ENCODE measurements at places on chromosomes 13 and 19.

DNA sequence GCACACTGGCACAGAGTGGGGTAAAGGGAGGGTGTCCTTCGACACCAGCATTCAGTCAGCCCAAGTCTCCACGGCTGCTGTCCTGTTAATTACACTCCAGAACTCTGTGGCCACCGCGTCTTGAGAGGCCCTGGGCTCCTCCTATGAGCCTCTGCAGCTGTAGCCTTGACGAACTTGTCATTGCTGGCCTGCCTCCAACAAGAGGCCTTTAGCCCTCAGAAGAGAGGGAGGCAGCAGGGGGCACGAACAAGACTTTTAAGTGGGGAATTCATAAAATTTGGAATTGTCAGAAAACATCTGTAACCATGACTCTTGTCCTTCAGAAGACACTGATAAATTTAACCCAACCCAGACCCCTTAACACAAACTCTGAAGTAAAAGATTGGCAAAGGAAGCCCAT, 241.9 kb downstream of the UQCRFS1 start:
- no peak for DNase-seq

GRCh38 chr19:16164222-16164890, 9.0 kb downstream of the CIB3 start:
- no peak for DNase-seq

GRCh38 chr13:35723053-35723461, 246.6 kb upstream of the MAB21L1 start:
- no peak for DNase-seq

- DNase-seq, result peak; percentile 12
Measured at GRCh38 chr19:6088602-6089049, 21.7 kb downstream of the RFX2 start.

GRCh38 chr19:43518051-43518450, 8.9 kb downstream of the ETHE1 start:
- no peak for DNase-seq

GRCh38 chr13:28606466-28606865, 52.5 kb upstream of the POMP start:
- DNase-seq, result no peak

GRCh38 chr13:95697052-95697680, 20.2 kb downstream of the DNAJC3 start:
- no peak for DNase-seq

DNA sequence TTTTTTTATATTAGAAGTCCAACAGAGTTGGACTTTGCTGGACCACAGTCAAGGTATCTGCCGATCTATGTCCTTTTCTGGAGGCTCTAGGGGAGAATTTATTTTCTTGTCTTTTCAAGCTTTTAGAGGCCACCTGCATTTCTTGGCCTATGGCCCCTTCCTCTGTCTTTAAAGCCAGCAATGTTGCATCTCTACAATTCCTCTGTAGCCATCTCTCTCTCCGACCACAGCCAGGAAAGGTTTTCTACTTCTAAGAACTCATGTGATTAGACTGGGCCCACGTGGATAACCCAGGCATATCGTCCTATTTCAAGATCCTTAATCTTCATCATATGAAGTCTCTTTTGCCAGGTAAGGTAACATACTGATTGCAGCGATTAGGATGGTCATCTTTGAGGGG, 43.5 kb upstream of the RGCC start:
- DNase-seq, result no peak

DNA sequence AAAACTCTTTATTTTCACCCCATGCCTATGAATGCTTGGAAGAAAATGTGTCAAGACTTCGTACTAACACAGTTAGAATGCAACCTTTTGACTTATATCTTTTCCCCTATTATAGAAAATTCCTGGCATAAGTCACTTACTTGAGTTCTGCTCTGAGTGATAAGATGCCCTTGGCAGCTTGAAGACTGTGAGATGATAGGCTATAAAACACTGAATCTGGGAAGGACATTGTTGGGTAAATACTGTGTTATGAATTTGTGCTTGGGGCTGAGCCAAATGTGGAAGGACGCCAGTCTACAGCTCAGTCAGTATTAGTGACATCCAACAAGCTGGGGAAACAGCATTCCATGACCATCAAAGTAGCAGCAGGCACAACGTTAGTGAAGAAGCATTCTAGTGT, 368.0 kb upstream of the SGCG start:
- DNase-seq, result no peak

- DNase-seq, result no peak
Measured at GRCh38 chr13:77099415-77099814, 72.5 kb upstream of the FBXL3 start.

- no peak for DNase-seq
Measured at GRCh38 chr13:68124437-68125086, 894.4 kb upstream of the PCDH9 start.

- no peak for DNase-seq
Measured at GRCh38 chr13:79688741-79689140, 207.8 kb downstream of the NDFIP2 start.

DNA sequence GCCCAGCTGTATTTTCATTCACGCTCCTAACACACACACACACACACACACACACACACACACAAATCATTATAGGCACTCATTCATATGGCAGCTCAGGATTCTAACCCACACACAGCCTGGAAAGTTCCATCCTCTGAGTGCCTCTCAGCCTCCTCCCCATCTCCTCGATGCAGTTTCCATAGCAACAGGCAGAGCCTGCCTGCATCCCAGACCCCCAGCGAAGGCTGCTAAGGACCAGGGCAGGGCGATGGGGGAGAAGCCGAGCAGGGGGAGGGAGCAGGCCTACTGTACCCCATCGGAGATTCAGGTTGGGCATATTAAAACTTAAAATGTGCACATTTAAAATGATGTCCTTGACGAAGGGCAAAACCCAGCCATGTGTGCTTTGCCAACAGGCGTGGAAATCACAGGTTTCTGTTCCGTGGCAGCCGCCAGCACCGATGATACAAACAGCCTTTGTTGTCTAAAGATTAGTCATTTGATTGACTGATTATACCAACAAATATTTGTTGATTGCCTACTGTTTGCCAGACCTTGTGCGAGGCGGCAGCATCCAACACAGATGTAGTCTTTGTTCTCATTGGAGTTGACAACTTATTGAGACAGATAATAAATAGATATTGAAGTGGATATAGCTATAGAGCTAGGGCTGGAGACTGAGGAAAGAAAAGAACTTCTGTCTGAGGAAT, 43.8 kb upstream of the USP29 start:
- DNase-seq, result no peak

- no peak for DNase-seq
Measured at GRCh38 chr19:36246006-36246481, 31.1 kb downstream of the ZNF146 start.

- DNase-seq, result peak; percentile 79
Measured at GRCh38 chr19:45641274-45642105, 2.3 kb upstream of the EML2 start.

DNA sequence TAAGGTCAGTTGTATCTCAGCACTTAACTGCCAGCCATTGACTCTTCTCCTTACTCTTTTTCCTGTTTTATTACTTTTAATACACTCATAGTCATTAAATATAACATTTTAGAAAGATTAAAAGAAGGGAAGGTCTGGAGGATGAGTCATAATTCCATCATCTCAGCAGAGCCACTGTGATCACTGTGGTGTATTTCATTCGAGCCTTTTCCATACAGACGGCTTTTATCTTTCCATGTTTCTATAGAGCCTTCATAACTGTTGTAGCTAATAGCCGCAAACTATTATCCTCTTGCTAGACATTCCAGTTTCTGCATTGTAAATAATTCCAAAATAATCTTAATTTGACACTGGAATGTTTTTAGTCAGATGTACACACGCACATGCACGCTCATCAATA, 4.7 kb upstream of the FLT1 start:
- no peak for DNase-seq

GRCh38 chr13:106617561-106617960, 49.6 kb upstream of the ARGLU1 start:
- no peak for DNase-seq

GRCh38 chr19:2636897-2637683, 65.4 kb downstream of the GNG7 start:
- peak; percentile 35 for DNase-seq

DNA sequence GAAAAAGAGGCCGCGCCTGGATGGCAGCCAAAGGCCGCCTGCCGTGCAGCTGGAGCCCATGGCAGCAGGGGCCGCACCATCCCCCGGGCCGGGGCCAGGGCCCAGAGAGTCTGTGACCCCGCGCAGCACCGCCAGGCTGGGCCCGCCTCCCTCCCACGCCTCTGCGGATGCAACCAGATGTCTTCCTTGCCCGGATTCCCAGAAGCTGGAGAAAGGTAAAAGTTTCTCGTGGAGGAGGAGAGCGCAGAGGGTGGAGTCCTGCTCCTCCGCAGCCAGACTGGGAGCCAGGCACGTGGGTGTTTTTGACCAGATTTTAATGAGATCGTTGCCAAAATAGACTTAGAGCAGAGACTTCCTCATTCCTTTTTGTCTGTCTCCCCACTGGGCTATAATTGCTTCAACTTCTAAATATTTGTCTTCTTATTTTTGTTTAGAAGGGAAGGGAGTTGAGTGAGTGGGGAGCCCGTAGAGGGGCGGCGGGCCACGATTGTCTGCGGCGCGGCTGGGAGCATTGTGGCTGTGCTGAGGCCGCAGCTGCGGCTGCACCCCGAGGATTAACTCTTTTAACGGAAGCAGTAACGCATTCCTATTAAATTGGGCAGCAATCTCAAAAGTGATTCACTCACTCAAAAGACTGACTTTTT, 22.8 kb upstream of the NDUFS7 start:
- DNase-seq, result no peak

- DNase-seq, result peak; percentile 83
Measured at GRCh38 chr19:42132851-42133528, 744 bp upstream of the POU2F2 start.

DNA sequence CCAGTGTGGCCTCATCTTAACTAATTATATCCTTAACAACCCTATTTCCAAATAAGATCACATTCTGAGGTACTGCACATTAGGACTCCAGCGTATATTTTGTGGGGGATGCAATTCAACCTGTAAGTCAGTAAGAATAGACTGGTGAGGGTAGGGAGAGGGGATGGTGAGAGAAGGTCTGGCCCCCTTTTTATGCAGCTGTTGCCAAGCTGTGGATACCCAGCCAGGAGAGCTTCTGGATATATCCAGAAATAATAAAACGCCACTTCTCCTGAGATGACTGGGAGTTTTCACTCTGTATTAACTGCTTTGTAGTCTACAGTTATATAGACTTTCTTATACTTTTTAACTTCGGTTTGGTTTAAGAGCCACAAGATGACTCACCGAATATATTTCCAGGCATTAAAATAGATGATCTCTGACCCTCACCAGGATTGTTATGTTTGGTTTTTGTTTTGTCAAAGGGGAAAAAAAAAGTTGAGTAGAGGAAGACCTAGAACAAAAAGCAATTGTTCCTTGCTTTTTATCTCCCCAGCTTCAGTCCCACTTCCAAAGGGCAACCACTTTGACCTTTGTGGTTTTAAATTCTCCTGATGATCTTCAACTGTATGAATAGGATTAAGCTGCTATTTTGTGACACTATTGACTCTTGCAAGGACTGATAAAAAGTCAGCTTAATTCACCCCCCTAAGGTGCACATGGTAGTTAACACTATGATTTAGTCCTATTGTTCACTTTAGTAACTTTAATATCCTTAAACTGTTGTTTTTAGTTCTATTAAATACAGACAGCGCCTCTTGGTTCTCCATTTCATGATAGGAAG, 3.1 kb upstream of the NEK3 start:
- DNase-seq, result no peak

DNA sequence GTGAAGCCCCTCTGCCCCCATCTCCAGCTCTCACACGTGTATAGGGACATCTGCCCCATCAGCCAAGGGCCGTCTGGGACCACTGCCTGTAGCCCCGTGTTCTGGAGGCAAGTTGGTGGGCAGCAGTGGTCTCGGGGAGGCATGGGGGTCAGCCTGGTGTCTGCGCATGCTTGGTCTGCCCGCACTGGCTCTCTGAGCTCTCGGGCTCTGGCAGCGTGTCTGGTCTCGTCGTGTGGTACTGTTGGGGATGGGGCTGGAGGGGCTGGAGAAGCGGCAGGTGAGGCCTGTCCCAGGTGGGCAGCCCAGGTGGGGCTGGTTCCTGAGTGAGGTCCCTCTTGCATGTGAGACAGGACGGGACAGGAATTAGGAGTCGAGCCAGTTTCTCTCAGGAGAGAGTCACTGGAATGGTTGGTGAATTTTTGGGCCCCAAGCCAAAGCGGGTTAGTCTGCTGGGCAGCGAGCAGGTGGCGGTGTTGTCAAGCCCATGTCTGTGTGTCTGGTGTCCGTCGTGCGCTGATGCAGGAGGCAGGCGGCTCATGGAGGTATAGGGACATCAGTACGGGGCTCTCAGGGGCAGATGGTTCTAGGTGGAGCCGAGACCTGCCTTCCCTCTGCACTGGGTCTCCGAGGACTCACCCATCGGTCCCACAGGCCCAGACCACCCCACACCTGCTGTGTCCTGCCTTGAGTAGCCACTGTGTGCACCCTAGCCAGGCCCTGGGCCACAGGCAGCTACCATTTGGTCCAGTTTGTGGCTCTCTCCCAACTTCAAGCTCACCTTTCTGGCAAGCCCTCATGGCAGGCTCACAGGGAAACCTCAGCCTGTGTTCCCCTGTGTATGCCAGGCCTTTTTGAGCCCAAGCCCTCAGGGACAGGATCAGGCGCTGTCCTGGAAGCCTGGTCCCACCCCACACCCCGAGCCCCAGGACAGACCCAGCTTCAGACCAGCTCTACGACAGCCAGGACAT, 18.2 kb downstream of the COMP start:
- no peak for DNase-seq

- no peak for DNase-seq
Measured at GRCh38 chr13:51873837-51874236, 12.1 kb downstream of the CCDC70 start.

GRCh38 chr19:45247136-45247535, 1.9 kb upstream of the EXOC3L2 start:
- no peak for DNase-seq

DNA sequence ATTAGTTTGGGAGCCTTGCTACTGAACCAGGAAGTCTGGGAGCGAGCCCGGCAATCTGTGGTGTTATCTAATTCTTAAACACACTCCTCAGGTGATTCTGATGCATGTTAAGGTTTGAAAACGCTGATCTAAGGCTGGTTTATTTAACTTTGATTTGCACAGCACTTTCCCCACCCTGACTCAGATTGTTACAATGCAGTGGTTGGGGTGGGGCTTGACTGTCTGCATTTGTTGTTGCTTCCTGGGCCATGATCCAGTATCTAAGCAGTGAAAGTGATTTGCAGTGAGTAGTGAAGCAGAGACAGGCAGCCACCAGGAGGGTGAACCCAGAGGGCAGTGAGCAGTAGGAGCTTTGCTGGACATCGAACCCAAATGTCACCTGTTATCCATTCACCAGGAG, 81.6 kb upstream of the ARGLU1 start:
- no peak for DNase-seq

- no peak for DNase-seq
Measured at GRCh38 chr13:25422153-25422552, 50.4 kb downstream of the ATP8A2 start.

Data from NCI-H2081 (cell line).